ENCODE measurements at places on chromosomes 16 and 17.

DNA sequence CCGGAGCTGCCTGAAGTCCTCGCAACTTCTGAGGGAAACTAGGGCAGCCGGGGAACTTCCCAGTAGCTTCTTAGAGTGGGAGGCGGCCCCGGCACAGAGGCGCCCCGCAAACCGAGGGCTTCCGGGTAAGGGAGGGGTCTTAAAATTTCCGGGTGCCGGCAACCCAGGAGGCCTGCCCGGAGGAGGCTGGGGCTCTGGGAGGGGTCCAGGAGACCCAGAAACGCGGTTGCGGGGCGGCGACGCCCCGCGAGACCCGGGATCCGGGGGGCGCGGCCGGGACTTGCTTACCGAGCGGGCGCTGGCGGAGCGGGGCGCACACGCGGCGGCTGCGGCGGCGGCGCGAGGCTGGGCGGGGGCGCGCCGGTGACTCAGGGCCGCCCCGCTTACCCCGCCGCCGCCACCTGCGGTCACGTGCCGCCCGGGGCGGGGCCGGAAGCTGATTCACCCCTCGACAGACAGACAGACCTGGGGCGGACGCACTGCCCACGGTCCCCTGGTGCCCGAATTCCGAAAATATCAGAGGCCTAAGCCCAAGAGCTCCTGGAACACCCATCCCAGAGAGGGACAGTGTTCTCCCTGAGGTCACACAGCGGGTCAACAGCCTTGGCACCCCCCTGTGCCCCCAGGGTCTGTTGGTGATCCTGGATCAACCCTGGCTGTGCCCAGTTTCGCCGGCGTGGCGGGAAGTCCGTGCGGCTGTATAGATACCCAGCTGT lies at the start of gene FAM83G:
Gene FAM83G (minus strand): TSS at position 344 of the 716 bp plus-strand sequence. CDS start 723 bp downstream, outside the sequence.
- peak; percentile 72 for DNase-seq

- DNase-seq = peak; percentile 3
Measured at GRCh38 chr17:83202002-83203000, 122.9 kb downstream of the METRNL start.

DNA sequence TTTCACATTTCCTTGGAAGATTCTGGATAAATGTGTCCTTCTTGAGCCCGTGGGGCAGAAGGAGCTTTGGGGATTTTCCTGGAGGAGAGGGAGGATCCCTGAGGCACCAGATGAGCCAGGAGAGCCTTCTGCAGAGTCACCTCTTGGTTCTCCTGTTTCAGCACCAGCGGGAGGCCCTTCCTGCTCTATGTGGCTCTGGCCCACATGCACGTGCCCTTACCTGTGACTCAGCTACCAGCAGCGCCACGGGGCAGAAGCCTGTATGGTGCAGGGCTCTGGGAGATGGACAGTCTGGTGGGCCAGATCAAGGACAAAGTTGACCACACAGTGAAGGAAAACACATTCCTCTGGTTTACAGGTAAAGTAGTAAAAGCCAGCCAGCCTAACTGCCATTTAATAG lies 77.1 kb downstream of the ARSG start:
- DNase-seq = no peak

GRCh38 chr17:80859002-80859941 lies 132.4 kb upstream of the CHMP6 start:
- no peak for DNase-seq

- no peak for DNase-seq
Measured at GRCh38 chr17:82702231-82702927, 3.9 kb upstream of the RAB40B start.

- no peak for DNase-seq
Measured at GRCh38 chr16:87266846-87267245, 50.3 kb downstream of the C16orf95 start.

DNA sequence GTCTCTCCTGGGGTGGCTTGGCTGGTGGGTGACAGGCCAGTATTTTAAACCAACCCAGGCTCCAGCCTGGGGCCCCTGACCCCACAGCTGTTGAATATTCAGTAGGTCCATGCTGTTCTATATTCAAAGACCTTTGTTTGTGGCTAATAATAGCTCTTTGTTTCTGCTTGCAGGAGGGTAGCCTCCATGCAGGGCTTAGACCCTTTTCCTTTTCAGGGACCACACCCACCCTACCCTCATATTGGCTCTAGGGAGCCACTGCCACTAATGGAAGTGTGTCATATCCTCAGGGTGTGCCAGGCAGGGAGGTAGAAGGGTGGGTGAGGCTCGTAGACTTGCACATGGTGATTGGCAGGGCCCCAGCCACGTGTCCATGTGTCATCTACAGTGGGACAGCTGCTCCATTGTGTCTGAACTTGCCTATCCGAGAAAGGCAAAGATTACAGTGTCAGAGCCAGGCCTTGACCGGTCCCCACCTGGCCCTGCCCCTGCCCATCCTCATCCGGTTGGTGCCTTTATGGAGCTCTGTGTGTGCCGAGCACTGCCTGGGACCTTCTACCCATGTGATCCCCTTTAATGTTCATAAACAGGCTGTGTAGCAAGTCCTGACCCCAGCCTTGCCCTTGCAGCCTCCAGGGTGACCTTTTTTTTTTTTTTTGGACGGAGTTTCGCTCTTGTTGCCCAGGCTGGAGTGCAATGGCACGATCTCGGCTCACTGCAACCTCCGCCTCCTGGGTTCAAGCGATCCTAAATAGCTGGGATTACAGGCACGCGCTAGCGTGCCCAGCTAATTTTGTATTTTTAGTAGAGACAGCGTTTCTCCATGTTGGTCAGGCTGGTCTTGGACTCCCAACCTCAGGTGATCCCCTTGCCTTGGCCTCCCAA lies 22.1 kb downstream of the TMC7 start:
- DNase-seq = no peak

GRCh38 chr16:23301251-23302044 lies 654 bp upstream of the SCNN1B start:
- no peak for DNase-seq

DNA sequence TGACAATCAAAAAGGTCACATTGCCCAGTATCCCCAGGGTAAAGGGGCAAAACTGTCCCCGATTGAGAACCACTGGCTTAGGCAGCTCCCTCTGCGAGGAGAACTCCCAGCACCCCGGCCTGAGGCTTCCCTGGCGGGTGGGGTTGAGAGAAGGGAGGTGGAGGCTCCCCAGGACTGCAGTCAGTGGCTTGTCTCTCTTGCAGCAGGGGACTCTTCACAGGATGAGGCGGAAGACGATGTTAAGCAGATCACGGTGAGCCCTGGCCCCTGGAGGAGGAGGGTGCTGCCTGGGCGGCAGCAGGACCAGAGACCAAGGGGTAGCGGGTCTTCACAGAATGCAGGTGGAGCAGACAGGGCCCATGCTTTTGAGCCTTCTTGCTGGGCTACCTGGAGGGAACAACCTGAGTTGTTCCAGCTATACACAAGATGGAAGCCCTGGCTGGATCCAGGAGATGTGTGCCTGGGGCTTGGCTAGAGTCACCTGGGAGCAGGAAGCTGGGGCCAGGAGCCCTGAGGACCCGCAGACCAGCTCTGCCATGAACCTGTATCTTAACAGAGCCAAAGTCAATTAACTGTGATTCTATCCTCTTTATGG lies 16.8 kb downstream of the POLR3E start:
- DNase-seq = no peak

DNA sequence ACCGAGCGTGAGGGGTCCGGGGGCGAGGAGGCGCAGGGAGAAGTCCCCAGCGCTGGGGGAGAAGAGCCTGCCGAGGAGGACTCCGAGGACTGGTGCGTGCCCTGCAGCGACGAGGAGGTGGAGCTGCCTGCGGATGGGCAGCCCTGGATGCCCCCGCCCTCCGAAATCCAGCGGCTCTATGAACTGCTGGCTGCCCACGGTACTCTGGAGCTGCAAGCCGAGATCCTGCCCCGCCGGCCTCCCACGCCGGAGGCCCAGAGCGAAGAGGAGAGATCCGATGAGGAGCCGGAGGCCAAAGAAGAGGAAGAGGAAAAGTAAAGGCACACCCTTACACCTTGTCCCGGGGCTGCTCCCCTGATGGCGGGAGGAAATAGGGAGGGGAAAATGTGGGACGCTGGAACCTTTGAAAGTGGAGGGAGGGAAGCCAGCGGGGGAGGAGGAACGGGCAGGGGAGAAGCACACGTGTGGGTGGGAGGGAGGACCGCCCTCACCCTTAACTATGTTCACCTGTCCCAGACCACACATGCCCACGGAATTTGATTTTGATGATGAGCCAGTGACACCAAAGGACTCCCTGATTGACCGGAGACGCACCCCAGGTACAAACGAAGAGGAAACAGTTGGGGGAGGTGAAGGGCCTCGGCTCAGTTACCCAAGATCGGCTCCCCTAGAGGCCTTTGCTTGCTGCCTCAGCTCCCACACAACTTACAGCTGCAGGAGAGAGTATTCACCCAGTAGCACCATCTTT lies 916 bp downstream of the PAGR1 start:
- DNase-seq = no peak

DNA sequence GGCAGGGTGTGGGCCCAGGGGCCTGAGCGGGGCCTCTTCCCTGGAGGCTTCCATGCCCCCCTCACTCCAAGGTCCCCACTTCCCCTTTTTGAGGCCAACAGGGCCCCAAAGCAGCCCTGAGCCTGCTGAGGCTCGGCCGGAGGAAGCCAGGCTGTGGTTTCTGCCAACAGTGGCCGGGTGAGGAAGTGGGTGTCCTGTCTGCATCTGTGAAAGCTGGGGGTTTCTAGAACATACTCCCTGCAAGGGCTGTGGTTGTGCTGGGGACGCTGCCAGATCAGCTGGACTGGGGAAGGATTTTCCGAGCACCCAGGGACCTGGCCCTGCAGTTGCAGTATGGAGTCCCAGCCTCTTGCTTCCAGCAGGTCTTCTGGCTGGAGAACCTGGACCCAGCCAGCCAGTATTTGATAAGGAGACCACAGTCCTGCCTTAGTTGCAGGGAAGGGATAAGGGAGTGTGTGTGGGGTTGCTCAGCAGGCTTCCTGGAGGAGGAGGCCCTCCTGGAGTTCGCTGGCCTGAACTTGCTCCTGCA lies 15.7 kb downstream of the ADCY7 start:
- DNase-seq = peak; percentile 45

GRCh38 chr16:57947261-57947660 lies 23.7 kb downstream of the CNGB1 start:
- DNase-seq = no peak

DNA sequence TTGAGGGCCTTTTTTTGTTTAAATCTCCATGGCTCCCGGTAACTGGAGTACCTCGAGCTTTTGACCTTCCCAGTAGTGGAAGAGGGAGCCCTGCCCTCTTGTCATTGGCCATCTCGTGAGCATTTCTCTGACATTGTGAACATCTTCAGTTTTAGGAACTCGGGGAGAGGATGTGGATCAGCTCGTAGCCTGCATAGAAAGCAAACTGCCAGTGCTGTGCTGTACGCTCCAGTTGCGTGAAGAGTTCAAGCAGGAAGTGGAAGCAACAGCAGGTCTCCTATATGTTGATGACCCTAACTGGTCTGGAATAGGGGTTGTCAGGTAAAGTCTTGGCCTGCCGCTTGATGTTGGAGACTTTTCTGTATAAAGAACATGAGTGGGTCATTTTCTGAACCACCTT lies 24.3 kb downstream of the NTAN1 start:
- no peak for DNase-seq

GRCh38 chr16:49623501-49624266 lies 232.2 kb downstream of the ZNF423 start:
- DNase-seq = no peak

- no peak for DNase-seq
Measured at GRCh38 chr16:18950469-18951185, 24.4 kb upstream of the SMG1 start.

GRCh38 chr16:5575646-5576245 lies 478.2 kb upstream of the EEF2KMT start:
- no peak for DNase-seq

DNA sequence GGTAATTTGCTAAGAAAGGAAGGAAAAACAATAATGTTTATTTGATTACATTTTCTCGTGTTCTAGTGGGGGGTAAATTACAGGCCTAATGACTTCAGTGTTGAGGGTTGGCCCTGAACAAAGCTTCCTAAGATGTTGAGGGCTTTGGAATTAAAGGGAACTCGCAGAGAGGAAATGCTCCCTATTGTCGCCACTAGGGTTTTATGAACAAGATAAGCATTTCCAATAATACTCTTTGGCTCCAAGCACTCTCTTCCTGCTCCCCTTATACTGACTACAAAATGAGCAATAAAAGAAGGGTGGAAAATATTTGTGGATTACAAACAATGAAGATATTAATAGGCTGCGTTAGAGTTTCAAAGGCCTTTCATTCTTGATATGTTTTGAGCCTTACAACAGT lies 363.6 kb downstream of the HS3ST3B1 start:
- DNase-seq = no peak

GRCh38 chr16:79928142-79928873 lies 327.8 kb upstream of the MAF start:
- no peak for DNase-seq

- peak; percentile 18 for DNase-seq
Measured at GRCh38 chr17:16215965-16216316, 607 bp upstream of the NCOR1 start.

DNA sequence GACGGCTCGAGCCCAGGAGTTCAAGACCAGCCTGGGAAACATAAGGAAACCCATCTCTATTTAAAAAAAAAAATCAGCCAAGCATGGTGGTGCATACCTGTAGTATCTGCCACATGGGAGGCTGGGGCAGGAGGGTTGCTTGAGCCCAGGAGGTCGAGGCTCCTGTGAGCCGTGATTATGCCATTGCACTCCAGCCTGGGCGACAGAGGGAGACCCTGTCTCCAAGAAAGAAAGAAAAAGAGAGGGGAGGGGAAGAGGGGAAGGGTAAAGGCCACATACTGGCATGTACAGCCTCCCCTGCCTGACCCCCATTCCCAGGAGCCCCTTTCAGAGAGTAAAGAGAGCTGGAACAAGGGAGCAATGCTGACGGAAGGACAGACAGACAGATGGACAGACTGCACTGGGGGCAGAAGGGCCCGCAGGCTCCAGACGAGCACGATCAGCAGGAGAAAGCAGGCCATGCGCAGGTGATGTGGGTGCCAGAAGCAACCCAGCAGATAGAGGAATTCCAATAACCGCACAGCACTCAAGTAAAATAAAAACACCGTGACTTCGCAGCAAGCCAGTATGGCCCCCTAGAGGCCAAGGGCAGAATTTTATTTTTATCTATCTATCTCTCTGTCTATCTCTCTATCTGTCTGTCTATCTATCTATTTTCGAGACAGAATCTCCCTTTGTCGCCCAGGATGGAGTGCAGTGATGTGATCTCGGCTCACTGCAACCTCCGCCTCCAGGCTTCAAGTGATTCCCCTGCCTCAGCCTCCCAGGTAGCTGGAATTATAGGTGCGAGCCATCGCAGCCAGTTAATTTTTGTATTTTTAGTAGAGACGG lies 27.1 kb upstream of the SNN start:
- DNase-seq = no peak

- DNase-seq = no peak
Measured at GRCh38 chr16:11053916-11054460, 109.6 kb downstream of the CLEC16A start.

Data from T-helper 1 cell (primary cell).